ENCODE measurements at places on chromosomes 12 and 14.

- no peak for DNase-seq
Observed at GRCh38 chr12:75720812-75721641, 209.6 kb upstream of the KRR1 start.

DNA sequence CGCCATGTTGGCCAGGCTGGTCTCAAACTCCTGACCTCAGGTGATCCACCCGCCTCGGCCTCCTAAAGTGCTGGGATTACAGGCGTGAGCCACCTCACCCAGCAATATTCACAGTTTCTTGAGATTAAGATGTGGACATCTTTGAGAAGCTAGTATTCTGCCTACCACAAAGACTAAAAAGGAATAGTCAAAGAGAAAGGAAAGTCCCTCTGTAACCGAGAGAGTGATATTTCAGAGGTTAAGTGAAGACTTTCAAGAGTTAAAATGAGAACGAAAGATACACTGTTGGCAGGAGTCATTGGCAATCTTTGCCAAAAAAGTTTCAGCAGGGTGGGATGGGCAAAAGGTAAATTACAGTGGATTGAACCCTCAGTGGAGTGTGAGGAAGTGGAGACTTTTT, 15.6 kb downstream of the DGKA start:
- DNase-seq = no peak

DNA sequence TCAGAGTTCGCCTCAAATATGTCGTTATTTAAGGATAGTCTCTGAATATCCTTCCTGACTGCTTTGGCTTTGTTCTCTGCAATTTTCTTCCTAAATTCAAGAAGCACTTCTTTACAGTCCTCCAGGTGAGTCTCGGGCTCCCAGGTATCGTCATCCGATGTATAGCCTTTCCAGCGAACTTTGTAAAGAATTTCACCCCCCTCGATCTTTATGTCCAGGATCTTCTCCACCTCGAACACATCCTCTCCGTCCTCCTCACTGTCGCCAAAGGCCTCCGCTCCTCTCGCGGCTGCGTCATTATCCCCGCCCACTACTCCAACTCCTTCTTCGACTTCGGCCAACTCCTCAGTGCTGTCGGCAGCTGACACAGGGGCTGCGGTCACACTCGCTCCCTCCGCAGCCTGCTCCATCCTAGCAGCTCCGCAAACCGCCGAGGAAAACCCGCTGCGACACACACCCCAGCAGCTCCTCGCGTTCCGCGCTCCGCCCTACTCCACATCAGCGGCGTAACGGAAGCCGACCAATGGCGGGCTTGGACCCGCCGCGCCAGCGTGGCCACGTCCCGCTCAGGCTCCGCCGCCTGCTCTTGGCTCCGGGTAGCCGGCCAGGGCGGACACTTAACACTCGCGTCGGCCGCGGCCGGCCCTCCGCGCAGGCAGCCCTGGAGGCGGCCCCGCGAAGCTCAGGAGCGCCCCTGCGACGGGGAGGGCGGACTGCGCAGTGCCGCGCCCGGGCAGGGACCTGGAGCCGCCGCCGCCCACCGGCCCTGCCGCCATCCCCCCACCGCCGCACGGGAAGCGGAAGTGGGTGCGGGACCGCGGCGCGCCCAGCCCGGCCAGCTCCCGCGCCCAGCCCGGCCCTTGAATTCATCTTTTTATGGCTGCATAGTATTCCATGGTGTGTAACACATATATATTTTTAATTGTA, 4.1 kb downstream of the CD163L1 start:
- no peak for DNase-seq

DNA sequence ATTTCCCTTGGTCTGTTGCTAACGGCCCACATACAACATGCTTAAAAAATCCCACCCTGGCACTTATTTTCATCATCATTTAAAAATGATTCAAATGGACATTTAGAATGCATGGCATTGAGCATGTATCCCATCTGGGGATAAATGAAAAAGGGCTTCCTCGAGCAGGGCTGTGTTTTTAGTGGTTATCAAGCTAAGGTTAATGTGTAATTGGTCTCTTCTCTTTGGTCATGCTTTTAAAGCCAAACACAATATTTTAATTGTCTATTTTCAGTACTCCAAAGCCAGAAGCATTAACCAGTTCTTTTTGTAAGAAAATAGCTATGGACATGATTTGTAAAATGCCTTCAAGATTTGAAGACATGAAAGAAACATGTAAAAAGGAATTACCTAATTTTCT, 1.9 kb upstream of the TRHDE start:
- DNase-seq = no peak

- DNase-seq = no peak
Observed at GRCh38 chr12:113119980-113120669, 15.4 kb downstream of the RASAL1 start.

- DNase-seq = no peak
Observed at GRCh38 chr14:58873228-58873953, 235.6 kb downstream of the DACT1 start.

- no peak for DNase-seq
Observed at GRCh38 chr12:92702754-92703679, at the start of gene PLEKHG7. Gene PLEKHG7, plus strand, starts transcription at chr12:92702989. Its CDS starts 3,643 bp downstream, at chr12:92706632.

DNA sequence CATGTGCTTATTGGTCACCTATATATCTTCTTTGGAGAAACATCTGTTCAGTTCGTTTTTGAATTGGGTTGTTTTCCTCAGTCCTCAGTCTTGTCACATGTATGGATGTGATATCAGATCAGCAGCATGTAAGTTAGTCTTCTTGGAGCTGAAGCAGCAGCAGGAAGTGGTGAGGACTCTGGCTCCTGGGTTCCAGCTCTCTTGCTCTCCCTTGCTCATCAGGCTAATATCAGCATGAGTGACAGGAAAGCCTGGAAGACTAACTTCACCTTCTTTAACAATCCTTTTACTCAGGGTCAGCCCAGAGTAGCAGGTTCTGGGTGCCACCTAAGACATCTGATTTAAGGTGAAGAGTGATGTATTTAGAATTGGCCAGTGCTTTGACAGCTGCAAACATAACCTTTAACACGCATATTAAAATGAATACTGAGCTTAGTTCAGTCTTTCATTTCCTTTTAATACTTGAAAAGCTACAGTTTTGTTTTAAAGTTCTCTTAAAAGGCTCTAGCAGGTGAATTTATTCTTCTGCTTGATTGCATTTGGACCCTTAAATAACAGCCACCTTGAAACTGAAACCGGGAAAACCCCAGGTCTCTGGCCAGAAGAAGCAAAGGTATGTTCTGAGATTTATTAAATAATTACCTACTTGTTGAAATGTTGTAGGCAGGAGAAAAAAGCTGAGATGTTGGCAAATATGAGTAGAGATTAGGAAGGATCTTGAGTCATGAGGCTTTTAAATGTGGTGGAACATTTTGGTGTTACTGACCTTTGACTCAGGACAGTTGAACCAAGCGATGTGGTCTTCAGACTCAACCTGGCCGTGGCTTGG, 54.3 kb downstream of the DRAM1 start:
- DNase-seq = no peak

- no peak for DNase-seq
Observed at GRCh38 chr12:77925536-77926108, 94.9 kb downstream of the NAV3 start.

- DNase-seq = no peak
Observed at GRCh38 chr12:125696054-125696453, 630.8 kb downstream of the AACS start.

GRCh38 chr14:30252151-30252550, 306.8 kb upstream of the G2E3 start:
- DNase-seq = no peak

DNA sequence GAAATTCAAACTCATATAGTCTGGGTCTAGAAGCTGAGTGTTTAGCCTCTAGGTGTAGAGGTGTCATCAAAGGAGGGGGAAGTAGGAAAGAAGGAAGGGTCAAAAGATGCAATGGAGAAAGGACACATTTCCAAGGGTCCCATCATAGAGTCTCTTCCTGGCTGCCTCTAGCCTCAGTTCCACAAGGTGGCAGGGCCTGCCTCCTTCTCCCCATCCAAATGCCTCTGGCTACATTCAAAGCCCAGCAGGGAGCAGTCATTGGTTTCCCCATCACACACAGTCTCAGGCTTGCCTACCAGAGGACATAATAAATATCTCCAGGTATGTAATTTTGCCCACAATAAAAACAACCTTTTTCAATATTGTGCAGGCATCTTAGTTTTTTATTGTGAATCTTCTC, 2.1 kb upstream of the CCT2 start:
- DNase-seq = no peak
